Right hindlimb (tissue), 1 donor: ENCODE measurements at places on chromosomes 13 and 19.

DNA sequence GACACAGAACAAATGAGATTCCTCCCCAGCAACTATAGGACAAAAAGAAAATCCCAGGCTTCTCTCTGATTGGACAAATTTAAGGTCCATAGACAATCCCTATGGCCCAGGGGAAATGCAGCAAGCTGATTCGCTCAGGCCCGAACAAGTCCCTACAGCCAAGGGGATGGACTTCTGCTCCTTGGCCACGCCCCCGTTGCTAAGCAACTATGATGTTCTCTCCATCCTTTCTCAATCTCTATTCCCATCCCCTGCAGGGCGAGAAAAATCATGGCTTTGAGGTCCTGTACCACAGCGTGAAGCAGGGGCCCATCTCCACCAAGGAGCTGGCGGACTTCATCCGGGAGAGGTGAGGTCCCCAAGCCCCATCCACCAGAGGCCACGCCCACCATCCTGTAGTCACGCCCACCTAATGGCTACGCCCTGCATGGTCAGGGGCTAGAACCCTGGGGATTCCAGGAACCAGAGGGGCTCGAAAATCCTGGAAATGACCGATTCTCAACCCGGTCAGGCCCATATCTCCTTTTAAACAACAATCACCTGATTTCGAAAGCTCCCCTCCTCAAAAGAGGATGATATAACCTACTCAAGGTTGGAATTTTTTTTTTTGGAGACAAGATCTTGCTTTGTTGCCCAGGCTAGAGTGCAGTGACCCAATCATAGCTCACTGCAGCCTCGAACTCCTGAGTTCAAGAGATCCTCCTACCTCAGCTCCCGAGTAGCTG lies 11.4 kb downstream of the FCHO1 start:
- DNase-seq = no peak

GRCh38 chr13:39132286-39133230 lies 94.3 kb downstream of the NHLRC3 start:
- no peak for DNase-seq

DNA sequence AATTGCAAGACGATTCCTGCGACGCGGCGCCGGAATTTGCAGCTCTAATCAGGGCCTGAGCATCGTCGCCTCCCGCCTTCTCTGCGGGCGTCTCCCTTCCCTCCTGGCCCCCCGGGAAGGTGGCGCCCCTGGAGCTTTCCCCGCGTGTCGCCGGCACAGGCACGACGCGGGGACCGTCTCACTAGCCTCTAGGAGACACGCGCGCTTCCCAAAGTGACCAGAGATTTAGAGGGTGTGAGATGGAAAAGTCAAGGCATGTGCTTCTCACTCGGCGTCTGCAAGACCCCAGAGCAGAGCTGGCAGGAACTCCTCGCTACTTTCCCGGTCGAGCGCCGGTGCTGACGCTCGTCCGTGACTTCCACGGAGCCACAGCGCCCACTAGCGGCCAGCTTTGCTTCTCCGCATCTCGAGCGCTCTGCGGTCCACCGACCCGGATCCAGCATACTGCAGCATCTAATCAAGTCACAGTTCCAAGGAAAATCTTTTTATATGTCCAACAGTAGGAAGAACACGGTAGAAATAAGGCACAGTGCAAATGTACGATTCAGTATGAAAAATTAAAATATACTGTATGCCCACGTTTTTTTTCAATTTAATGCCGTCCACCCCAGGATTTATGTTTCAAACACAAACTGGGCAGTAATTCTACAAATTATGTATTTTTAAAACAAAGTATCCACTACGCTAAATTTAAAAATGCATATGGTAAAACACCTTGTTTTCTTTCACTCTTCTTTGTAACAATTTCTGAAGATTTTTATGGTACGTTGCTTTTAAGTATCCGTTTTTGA lies 977 bp upstream of the EFNB2 start:
- DNase-seq = peak; percentile 94

GRCh38 chr19:9848060-9848459 lies 12.9 kb downstream of the PIN1 start:
- no peak for DNase-seq

DNA sequence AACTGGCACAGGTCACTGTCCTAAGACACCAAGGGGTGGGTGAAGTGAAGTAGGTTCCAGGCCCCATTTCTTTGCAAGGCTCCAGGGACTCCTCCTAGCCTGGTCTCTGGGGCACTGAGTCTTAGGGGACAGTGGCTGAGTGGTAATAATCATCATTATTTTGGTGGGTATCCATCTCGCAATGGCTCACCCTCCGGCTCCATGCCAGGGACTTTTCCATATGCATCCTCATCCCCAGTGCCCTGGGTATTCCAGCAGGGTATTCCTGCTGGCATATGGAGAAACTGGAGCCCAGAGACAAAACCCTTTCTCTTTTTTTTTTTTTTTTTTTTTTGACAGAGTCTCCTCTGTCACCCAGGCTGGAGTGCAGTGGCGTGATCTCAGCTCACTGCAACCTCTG lies 2.5 kb downstream of the PDE4A start:
- DNase-seq = no peak

DNA sequence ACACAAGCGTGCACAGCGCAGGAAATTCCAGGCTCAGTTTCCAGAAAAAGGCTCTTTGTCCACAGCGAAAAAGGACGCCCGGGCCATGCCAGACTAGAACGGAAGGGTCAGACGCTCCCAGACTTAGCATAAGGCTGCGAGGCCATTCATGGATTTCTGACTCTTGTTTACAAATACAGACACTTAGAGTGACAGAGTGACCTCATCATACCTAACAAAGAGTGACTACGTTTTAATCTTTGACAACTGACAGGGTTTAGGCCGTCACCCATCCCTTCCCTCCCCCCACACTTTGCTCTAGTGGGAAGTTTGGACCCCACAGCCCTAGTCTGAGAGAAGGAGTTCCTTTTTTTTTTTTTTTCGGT lies 418 bp upstream of the ZNF709 start:
- DNase-seq = no peak

DNA sequence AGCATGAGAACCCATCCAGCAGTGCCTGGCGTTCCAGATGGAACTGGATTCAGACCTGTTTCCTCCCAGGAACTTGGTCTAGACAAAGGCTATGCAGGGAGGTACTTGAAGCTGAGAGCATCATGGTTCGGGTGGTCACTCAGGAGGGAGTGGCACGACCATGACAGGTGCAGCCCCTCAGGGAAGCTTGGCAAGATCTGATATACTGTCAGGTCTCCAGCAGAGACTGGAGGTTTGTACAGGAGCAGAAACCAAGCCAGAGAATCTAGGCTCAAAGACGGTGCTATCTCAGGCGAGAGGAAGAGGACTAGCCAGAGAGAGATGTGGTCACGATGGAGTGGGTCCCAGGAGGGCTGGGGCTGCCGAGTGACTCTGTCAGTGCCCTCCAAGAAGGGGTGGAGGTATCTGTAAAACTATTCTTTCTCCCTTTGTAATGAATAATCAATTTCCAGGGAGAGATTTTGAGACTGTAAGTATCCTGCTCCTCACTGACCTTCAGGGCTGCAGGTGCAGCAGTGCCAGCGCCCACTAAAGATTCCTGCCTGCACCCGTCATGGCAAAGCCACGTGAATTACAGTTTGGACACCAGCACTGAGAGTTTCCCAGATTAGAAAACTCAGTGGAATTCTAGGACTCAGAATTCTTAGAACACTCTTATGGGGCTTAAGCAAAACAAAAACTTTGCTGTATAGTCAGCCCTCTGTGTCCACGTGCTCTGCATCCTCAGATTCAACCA lies 10.2 kb upstream of the DCUN1D2 start:
- no peak for DNase-seq

- no peak for DNase-seq
These were observed 2.3 kb downstream of the HSD17B14 start for GRCh38 chr19:48833977-48834376.

GRCh38 chr13:81726037-81726726 lies 1385.3 kb upstream of the SPRY2 start:
- no peak for DNase-seq

DNA sequence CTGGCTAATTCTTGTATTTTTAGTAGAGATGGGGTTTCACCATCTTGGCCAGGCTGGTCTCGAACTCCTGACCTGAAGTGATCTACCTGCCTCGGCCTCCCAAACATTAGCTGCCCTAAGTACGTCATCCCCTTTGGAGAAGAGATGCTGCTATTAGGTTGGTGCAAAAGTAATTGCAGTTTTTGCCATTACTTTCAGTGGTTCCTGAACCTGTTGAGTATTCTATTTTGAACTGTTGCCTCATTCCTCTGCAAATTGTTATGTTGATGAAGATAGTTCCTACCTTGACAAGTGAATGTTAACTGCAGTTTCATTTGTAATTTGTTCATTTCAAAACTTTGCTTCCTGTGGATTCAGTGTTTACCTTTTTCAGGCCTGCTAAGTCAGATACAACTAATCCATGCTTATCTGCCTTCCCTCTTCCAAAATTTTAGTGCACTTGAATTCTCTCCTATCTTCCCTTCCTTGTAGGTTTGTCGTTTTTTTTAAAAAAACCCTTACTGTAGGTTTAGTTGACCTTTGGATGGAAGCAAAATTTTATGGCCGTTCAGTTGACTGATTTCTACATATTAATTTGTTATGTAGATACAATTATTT lies 24.0 kb downstream of the ZMYM2 start:
- no peak for DNase-seq

- DNase-seq = no peak
These were observed 4.2 kb upstream of the OR7G3 start for GRCh38 chr19:9130965-9131364.

DNA sequence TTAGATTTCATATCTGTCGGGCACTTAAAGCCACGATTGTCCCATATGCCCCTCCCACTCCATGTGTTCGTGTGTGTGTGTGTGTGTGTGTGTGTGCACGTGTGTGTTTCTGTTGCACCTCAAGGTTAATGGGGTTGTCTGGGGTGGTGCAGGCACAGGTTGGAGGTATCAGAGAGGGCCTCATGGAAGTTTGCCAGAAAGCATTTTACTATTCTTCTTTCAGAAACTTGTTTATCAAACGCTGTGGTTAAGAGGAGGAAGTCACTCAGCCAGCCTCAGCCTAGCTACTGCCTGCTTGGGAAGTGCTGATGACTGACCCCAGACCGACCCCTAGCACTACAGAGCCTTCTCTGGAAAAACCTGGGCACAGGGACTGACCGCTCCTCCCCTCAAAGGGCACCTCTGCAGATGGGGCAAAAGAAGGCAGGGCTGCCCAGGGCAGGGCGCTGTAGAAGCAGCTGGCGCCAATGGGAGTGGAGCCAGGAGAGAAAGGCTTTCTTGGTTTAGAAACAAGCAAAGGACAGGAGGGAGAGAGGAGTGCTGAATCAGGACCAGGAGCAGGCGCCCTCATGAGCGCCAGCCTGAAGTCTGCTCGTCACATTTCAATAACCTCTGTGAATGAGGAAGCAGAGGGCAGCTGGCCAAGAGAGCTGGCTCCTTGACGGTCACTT lies 3.9 kb downstream of the SIAH3 start:
- no peak for DNase-seq

GRCh38 chr19:16327169-16327475 lies 2.5 kb downstream of the KLF2 start:
- DNase-seq = no peak

- peak; percentile 31 for DNase-seq
These were observed 10.6 kb upstream of the MADCAM1 start for GRCh38 chr19:485583-486236.

GRCh38 chr13:112391746-112392145 lies 15.6 kb downstream of the SPACA7 start:
- no peak for DNase-seq

DNA sequence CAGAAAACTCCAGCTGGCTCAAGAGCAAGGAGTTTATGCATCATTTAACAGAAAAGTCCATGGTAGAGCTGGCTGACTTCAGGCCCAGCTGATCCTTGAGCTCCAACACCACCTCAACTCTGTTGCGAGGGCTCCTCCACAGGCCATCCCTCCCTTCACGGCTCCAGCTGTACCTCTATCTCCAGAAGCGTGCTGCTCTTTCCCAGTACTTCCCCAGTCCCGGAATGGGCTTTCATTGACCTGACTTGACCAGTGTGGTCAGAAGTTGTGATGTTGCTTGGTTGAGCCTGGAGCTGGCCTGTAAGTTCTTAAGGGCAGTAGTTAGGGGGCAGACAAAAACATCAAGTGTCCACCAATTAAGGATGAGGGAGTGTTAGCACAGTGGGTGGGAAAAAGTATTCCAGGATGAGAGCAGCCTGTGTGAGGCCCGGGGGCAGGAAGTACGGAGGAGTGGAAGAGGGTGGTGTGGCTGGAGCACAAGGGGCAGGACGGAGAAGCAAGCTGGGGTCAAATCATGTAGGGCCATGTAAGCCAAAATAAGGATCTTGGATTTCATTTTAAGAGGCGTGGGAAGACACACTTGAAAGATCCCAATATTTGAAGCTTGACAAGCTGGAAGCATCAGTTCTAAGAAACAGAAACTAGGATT lies 24.0 kb downstream of the SKA3 start:
- no peak for DNase-seq
